ENCODE measurements at places on chromosomes 7 and 10.

GRCh38 chr7:101630591-101630990 is 1.5 kb upstream of the MYL10 start:
- DNase-seq = no peak

DNA sequence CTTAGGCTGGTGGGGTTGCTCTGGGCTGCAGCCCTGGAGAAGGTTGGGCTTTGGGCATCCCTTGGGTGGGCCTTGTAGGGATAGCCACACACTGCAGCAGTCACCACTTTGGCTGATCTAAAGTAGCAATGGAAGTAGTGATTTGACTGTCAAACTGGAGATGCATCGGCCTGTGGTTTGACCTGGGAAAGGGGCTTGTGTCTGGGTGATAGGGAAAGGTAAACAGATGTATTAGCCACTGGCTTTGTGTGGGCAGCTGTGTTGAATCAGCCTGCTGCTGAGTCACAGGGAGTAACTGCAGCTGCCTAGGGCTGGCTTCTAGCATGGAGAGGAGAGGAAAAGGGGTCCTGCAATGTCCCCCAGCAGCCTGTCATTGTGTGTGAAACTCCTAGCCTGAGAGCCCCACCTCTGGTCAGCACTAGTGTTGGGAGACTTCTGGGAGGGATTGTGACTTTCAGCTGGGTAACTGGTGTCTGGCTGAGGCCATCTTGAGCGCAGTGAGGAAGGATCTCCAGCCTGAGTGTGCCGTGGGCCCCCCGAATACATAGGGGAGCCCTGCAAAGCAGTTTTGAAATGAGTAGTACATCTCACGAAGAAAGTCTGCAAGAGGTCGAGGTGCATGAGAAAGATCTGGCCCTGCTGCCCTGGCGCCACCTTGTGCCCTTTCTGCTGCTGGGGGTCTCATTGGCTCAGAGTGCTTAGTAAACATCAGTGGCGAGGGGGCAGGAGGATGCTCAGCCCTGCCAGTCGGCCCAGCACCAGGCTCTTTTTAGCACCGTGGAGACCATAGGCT is 117.3 kb downstream of the FANK1 start:
- DNase-seq = no peak

DNA sequence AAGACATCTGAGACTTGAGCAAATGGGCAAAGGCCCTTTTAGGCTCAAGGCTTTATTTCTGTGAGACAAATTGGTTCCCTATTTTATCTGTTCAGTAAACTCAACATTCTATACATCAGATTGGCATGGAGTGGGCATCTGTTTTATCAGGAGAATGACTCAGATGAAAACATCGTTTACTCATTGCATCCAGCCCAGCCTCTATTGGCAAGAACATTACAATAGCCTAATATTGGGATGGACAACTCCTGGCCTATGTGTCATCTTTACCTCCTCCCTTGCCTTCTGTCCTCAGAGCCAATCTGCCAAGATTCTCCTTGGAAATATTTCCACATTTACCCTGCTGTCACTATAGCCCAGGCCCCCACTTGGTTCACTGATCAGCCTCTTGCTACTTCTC is 5.5 kb upstream of the BLNK start:
- no peak for DNase-seq

DNA sequence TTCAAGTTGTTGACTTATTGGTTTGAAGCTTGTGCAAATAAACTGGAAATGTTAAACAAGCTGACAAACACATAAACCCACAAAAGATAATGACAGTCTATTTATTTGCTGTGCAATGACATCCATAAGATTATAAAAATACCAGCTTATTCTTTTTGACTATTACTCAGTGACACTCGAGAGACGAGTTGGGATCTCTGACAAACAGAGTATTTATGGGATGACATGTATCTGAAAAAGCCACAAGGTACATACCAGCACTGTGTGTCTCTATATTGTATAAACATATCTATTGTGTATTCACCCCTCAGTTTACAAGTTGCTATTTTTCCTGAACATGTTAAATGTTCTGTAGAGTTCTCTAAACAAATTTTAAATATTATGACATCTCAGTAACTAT is 88.9 kb downstream of the CHRM2 start:
- no peak for DNase-seq

DNA sequence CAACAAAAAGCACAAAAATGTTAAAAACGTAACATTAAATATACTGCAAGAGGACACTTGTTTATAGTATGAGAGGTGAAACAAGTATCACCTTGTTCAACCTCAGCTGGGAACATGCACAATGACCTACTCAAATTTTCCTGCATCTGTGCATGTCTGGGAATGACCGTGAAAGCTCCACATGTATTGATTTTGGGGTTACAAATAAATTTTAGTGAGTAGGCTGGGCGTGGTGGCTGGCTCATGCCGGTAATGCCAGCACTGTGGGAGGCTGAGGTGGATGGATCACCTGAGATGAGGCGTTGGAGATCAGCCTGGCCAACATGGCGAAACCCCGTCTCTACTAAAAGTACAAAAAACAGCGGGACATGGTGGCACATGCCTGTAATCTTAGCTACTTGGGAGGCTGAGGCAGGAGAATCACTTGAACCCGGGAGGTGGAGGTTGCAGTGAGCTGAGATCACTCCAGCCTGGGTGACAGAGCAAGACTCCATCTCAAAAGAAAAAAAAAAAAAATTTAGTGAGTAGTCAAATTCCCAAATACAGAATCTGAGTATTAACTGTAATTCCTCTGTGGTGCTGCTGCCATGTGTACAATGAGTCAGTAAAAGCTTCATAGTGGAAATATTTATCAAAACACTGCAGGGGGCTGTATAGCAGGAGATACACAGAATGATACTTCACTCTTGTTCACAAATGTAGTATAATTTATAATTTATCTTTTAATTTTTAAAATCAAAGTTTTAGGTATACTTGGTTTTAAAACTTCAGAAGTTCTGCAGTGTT is 41.1 kb downstream of the SUGCT start:
- DNase-seq = no peak

- no peak for DNase-seq
Observed at GRCh38 chr10:33986515-33986914, 652.0 kb upstream of the NRP1 start.

GRCh38 chr7:97346349-97346748 is 228.9 kb downstream of the SDHAF3 start:
- no peak for DNase-seq

GRCh38 chr10:4020631-4021030 is 235.6 kb upstream of the KLF6 start:
- no peak for DNase-seq

DNA sequence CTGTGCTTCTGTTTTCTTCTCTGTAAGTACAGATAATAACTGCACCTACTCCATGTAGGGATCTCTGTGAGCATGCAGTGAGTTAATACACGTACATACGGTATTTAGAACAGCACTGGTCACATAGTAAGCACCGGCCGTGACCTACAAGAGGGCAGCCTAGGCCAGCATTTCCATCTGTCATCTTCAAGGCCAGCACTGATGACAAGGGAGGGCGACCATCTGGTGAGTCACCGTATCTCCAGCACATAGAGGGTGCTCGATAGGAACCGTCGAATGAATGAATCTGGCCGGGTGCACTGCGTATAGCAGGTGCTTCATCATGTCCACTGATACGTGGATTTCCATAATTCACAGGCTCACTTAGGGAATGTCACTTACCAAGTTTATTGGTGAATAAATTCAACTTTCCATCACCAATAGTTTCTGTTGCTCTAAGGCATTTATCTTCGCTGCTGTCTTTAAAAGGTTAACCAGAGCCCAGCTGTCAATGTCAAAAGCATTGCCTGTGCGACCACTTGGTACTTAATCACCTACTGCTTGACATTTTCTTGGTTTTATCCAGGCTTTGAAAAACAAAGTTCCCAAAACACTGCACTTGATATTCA is 8.3 kb downstream of the NOD1 start:
- DNase-seq = no peak

DNA sequence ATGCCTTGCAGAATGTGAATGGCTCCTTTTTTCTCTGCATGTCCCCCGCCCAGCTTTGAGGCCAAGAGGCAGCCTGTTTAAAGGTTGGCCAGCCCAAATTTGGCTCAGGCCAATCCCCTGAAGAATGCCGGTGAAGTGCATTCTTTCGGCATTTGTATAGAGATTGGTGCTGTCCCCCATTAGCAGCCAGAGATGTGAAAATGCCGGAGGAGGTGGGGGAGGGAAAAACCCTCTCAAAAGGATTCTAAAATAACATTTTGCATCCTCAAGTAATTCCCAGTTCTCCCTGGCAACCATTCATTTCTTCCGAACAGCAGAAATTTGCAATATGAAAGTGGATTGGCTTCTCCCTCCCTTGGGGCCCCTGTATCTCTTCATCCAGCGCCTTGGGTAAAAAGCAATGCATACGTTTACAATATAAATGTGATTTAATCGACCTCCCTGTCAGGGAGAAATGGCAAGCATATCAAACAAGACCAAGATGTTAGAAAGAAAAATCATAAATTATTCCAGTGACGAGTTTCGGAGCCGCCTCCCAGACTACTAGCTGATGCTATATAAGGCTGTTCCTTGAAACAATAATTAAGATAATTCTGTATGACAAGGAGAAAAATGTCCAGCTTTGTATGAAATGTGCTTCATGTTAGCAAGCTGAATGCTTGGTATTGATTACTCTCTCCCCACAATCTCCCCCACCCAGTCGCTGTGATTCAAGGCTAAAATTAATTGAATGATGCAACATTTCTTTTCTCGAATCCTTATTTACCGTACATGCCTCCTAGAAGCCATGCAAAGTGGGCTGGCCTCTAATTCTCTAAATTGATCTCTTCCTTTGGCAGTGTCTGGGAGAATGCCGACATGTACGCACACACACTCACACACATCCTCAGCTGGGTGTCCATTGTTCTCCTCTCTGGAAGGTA is 323.7 kb downstream of the RPS24 start:
- no peak for DNase-seq

GRCh38 chr10:110843031-110843430 is 28.7 kb upstream of the PDCD4 start:
- no peak for DNase-seq

DNA sequence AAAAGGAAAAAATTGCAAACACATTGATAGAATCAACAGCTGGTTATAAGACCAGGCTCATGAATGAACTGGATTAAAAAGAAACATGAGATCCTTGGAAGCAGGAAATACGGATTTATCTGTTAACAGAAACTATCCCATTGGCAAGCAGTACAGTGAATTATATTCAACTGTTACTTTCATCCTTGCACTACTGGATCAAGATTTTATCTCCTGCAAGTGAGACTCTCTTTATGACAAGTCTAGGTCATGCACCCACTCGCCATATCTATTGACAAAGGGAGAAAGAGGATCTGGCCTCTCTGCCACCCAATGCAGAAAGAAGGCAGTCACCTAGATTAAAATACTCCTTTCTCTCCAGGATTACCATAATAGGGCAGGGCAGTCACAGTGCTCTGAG is 41.4 kb downstream of the CSTF2T start:
- no peak for DNase-seq
